ENCODE measurements at places on chromosomes 2 and 18.
A peak's percentile ranks its signal among the peaks of the same experiment; 100 is the strongest.

DNA sequence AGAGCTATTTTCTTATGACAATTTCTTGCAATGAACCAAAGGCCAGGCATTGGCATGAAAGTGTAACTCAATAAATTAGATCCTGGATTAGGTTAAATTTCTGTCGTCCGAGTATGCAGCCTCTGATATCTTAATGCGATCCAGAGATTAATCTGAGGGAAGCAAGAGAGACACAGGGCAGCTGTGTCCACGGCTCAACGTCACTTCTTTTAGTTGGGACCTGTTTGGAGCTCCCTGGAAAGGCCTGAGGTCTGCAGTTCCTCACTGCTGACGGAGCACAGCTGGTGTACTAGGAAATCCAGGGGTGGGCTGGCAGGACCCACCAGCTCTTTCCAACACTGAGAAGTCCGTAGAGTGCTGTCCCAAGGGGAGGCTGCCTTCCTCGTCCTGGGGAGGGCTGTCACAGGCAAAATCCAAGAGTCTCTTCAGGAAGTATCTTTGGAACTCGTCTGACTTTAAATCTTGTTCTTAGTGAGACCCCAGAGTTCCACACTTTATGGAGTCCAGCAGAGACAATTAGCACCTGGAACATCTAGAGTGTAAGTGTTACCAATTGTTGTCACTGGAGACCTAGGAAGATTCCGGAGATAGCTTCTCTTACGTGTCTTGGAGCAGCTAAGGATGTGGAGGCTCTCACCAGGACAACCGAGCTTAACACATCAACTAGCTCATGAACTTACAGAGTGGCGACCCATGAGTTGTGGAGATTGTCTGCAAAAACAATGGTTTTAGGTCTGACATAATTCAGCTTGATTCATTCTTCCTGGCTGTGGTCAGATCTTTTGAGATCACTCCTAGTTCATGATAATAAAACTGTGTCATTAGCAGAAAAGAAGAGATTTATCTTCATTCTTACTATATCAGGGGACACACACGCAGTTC is 173.7 kb downstream of the ACKR3 start:
- no peak for DNase-seq

DNA sequence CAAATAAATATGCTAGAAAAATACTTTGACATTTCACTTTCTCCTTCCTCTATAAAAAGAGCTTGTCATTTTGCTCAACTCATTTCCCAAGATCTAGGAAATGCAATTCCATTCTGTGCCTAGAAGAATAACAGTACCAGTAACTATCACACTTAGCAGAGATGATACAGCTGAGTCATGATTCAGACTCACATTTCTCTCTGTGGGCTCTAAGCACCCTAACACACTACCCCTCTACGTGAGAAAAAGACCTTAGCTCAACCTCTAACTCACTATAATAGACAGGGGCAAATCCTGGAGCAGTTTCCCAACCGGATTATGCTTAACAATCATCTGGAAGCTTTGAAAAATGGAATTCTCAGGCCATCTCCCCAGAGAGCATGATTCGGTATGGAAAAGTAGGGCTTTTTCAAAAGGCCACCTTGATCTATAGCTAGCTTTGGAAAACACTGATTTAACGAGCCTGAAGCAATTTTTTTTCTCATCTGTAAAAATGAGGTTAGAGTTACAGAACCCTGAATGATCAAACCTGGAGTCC is 1312.3 kb upstream of the PIK3C3 start:
- DNase-seq, result no peak

DNA sequence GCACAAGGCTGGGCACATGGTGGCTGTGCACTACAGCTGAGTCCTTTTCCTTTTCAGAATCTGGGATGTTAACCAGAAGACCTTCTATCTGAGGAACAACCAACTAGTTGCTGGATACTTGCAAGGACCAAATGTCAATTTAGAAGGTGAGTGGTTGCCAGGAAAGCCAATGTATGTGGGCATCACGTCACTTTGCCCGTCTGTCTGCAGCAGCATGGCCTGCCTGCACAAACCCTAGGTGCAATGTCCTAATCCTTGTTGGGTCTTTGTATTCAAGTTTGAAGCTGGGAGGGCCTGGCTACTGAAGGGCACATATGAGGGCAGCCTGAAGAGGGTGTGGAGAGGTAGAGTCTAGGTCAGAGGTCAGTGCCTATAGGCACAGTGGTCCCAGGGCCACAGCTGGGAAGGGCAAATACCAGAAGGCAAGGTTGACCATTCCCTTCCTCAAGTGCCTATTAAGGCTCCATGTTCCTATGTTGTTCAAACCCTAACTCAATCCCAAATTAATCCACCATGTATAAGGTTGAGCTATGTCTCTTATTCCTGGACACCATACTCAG is 2.2 kb downstream of the IL1RN start:
- no peak for DNase-seq

- no peak for DNase-seq
Observed at GRCh38 chr2:25311865-25312575, 29.7 kb downstream of the DNMT3A start.

DNA sequence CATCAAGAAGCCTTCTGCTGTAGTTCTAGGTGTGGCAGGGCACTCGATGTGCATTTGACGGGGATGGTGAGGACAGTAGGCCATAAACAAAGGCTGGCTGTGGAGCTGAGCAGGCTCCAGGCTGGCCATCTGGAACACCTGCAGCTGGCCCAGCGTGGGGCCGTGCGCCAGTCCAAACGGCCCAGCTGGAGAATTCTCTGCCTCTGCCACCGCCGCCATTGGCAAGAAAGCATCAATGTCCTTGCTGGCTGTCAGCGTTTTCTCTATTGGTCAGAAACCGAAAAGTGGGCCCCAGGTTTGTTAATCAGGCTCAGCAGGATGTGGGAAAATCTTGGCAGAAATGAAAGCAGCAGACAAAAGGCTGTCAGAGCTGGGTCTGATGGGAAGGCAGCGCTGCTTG is 24.0 kb upstream of the CTIF start:
- DNase-seq, result no peak

DNA sequence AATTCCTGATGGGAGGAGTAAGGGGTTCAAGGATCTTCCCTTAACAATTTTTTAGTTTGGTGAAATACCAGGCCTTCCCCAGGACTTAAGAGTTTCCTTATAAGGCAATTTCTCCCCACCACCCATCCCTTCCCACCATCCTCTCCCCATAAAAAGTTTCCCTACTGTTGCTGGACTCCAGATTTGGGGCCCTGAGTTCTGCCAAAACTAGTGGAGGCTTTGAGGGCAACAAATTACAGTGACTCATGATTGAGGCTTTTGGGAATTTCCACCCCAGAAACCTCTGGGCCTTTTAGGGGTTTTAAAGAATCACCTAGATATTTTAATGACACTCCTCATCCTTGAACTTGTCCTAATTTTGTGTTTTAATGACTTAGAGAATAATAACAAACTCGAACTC is 14.3 kb upstream of the EN1 start:
- DNase-seq, result no peak

DNA sequence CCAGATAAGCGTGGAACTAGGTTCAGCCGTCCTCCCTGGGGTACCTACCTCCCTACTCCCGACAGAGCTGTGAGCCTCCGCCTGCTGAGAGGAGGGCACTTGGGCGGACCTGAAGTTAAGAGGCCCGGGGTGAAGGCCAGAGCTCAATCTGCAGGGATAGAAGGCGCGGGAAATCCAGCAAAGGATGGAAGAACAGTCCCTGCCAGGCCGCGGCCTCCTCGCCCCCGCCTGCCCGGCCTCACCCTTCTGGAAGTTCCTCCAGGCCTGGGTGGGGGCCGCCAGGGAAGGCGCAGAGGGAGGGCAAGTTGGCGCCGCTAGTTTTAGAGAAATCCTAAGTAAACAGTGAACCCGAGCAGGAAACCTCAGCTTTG is 13.0 kb downstream of the EN1 start:
- DNase-seq, result no peak

GRCh38 chr18:8874872-8875271 is 169.5 kb downstream of the MTCL1 start:
- DNase-seq, result no peak

- no peak for DNase-seq
Observed at GRCh38 chr2:127414638-127415592, 3.3 kb upstream of the PROC start.

DNA sequence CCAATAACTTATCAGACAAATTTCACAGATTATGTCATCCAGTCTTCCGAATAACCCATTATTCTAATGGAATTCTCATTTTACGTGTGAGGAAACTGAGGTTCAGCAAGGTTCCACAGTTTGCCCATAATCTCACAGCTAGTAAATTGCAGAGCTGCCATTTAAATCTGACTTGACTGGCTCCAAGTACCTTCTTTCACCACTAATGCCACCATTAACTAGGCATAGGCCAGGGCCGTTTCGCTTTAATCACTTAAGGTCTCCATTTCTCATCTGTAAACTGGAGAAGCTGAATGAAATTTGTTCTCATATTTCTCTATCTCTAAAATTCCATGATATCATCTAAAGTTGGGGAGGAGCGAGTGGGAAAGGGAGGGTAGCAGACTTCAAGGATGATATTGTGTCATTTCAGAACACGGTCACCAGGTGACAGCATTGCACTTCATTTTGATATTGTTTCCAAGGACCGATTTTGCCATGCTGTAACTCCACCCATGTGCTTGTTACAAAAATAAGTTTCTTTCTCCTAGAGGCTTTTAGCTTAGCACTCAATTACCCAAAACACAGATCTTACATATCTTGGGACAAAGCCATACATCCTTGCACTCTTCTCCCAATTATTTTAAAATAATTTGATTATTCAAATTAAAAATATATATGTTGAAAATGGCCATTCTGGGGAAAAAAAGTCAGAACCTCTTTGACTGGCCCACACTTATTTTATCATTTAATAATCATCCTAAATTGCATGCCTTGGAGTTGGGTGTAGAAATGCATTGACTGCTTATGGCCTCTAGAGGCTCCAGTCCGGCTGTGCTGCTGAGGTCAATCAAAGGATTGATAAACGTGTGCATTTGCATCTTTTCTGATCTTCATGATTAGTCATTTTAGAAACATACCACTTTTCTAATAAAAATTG is 123.8 kb downstream of the AKAIN1 start:
- peak; percentile 74 for DNase-seq

DNA sequence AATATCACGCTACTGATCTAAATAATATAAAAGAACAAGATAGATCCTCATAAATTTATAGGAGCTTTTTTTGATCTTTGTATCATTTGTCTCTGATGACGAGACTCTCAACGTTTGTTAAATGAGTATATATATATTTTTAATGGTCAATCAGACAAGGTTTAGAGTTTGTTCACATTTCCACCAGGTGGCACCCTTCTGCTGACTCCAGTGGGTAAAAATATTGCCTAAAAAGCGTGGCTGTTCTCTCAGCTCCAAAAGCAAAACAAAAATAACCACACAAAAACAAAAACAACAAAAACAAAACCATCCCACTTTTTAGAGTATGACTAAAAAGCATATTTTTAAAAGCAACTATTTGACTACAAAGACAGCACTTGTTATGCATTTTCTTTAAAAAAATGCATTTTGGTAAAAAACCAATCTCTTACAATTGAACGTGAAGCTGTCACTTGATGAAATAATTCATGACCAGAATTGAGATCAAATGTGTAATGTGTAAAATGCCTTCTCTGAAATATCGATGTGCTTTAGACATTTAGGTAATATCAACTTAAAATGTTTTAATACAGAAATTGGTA is 723.2 kb downstream of the DPP10 start:
- peak; percentile 49 for DNase-seq

DNA sequence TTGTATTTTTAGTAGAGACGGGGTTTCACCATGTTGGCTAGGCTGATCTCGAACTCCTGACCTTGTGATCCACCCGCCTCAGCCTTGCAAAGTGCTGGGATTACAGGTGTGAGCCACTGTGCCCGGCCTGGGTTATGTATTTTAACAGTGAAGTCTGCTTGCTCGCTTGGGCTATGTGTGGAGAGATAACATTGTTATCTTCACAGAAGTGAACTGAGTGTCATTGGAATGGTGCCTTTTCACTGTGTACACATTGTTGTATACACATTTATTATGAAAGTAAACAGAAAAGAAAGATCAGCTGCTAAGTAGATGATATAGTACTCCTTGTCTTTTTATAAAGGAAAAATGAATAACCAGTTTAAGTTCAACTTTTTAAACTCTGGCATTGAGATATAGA is 30.4 kb downstream of the RNF138 start:
- no peak for DNase-seq
